Activated CD8-positive, alpha-beta memory T cell treated with anti-CD3 and anti-CD28 coated beads, Interleukin-2, amount 10 ng/mL, durations not matched to agents 7 days and 5 days (primary cell): ENCODE measurements at places on chromosomes 2 and 18. TPM values are rescaled to one million over a fixed set of nuclear protein-coding genes. Genes with fewer than 3 reads are reported as not detected.
A peak's percentile ranks its signal among the peaks of the same experiment; 100 is the strongest.

The SLC4A3 gene
- total RNA-seq, result not detected

The ALPI gene
- total RNA-seq, result not detected

The LONRF2 gene
- 0.15 TPM for total RNA-seq

The GRP gene
- total RNA-seq, result not detected

The SERPINB13 gene
- total RNA-seq, result not detected

The ZRANB3 gene
- total RNA-seq, result 7.6 TPM

The PDCD1 gene
- 2.2 TPM for total RNA-seq

The EGR4 gene
- total RNA-seq, result 0.15 TPM

The RPL37A gene
- 2,001 TPM for total RNA-seq

The TTN gene
- total RNA-seq, result 7.0 TPM

The ITM2C gene
- 115 TPM for total RNA-seq

The TUBB6 gene
- 39.0 TPM for total RNA-seq

The AGAP1 gene
- 0.75 TPM for total RNA-seq

The TUBA4B gene
- not detected for total RNA-seq

The CDH7 gene
- not detected for total RNA-seq

The ARHGAP15 gene
- 152 TPM for total RNA-seq

The KCNS3 gene
- not detected for total RNA-seq

The NEMP2 gene
- 12.9 TPM for total RNA-seq

DNA sequence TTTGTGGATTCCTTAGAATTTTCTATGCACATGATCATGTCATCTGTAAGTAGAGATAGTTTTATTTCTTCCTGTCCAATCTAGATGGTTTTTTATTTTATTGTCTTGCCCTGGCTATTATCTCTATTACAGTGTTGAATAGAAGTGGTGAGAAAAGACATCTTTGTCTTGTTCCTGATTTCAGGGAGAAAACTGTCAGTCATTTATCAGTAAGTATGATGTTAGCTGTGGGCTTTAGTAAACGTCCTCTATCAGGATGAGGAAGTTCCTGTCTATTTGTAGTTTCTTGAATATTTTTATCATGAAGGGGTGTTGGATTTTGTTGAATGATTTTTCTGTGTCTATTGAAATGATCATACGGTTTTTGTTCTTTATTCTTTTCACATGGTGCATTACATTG, 5.3 kb downstream of the PLEKHH2 start:
- no peak for DNase-seq

DNA sequence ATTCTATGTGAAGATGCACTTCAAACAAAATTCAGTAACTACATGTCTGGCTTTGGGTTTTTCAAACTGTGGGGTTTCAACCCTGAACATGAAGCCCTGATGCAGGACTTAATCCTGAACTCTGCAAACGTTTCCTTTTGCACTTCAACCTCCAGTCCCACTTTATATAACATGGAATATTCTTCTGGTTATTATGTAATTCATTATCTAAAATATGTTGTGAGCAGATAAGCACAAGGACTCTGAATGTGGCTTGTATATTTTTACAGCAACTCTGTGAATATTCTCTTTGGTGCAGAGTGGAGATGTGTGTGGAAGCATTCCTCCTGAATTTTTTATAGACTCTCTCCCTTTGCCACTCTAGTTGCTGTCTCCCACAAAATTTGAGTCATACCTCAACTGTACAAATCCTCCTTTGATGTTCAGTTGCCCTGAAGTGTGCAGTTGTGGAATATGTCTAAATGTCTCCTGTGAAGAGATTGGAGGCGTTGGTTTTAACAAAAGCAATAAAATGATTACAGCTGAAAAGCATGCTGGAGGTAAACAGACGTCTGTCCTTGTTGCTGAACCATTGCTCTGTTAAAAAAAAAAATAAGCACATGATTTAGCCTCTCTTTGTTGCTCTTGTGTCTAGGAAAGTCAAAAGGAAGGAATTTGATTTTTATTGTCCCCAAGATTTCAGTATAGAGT, 205.1 kb upstream of the NRP2 start:
- no peak for DNase-seq

- DNase-seq, result no peak
Measured at GRCh38 chr2:161994761-161995520, 79.1 kb downstream of the DPP4 start.

DNA sequence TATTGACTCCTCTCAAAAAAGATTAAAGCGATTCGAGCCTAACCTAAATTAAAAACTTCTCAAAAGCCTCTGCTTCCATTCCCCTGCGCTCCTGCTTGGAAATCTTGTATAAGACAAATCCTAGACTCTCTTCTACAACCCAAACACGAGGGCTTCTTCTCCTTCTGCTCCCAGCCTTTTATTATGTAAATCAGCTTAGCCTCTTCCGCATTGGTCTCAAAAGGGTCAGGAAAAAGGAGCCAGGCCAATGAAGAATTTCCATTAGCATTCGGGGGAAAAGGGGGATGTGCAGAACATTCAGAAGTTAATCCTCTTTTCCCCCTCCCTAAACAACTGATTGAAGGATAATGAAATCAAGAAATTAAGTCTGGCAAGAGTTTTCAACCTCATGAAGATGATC, 107.9 kb downstream of the FAM124B start:
- DNase-seq, result no peak

GRCh38 chr2:63700271-63700670, 111.5 kb downstream of the MDH1 start:
- no peak for DNase-seq

DNA sequence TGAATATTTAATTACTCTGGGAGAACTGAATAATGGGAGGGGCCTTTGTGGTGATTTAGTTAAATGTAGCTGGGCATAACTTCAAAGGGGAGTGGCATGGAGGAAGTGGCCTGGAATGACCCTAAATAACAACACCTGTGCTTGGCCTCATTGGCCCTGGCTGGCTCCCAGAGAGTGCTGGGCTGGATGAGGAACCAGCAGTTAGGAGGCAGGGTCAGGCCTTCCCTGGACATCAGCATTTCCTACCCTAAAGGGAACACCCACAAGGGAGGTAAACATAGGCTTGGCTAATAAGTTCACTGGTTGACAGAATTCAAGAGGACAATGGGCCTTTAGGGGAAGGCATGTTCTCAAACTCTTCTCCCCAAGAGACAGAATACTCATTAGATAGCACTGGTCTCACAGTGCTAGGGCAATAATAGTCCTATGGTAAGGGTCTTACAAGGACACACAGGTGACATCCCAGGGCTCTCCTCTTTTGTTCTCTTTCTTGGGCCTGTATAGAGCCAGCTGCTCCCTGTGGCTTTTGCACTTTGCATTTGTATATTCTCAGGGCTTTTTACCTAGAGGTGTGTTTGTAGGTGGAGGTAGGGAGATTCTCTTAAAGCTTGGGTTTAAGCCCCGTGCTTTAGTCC, 106.8 kb downstream of the ZNF519 start:
- DNase-seq, result no peak

DNA sequence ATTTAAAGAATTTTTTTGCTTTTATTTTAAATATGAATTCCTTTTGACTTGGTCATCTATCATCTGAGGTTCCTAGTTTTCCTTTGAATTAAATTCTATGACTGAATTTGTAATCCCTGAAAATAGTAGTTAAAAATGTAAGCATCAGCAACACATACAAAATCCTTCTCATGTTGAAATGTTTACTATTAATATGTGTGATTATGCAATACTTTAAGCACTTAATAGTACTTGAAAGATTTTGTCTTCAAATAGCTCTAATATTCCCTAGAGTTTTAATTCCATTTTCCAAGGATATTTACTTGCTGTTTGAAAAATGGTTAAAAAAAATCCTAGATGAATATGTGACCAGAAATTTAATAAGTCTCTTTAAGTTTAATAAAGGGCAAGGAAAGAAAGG, 26.6 kb upstream of the SPATS2L start:
- no peak for DNase-seq

DNA sequence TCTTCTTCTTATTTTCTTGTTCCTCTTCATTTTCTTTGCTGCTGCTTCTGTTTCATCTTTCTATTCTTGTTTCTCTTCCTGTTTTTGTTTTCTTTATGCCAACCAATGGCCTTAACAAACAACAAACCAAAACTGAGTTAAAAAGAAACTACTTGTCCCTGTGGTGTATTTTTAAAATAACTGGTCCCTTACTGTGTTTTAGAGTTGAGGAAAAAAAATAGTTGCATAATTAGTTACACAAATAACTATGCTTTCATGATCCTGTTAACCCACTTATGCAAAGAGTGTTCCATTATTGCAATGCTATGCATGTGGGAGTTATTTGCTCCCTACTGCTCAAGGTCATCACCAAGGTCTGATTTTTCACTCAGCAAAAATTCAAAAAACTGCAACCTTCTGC, 39.5 kb upstream of the IMP4 start:
- DNase-seq, result no peak

DNA sequence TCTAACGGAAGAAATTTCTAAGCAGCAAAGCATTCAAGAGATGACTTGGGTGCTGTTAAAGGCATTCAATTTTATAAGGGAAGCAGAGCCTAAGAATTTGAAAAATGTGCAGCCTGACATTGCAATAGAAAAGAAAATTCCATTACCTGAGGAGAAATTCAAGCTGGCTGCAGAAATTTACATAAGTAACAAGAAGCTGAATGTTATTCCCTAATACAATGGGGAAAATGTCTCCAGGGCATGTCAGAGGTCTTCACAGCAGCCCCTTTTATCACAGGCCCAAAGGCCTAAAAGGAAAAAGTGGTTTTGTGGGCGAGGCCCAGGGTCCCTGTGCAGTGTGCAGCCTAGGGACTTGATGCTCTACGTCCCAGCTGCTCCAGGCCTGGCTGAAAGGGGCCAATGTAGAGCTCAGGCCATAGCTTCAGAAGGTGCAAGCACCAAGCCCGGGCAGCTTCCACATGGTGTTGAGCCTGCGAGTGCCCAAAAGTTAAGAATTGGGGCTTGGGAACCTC, 306.7 kb downstream of the RDH14 start:
- no peak for DNase-seq

DNA sequence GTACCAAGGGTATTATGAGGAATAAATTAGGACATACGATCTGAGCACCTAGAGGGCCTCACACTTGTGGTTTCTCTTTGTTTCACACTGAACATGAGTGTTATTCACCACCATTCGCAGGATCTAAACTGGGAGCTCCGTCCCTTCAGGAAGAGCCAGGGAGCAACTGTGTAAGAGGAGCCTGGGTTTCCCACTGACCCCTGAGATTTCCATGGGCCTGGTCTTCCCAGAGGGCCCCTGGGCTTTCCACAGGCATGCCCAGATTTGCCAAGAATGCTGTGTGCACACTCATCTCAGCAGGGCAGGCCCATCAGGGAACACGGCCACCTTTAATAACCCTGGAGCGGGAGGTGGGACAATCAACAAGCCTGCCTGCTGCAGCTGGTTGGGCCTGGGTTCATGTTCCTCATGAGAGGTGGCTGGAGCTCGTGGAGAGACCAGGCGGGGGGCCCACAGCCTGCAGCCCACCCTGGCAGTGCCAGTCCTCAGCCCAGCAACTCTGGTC, 416.8 kb upstream of the MYT1L start:
- no peak for DNase-seq

GRCh38 chr18:3479978-3480509, 30.1 kb downstream of the TGIF1 start:
- DNase-seq, result no peak

- no peak for DNase-seq
Measured at GRCh38 chr2:54052825-54053718, 62.3 kb upstream of the ACYP2 start.

- DNase-seq, result no peak
Measured at GRCh38 chr2:29182920-29183319, 67.7 kb downstream of the CLIP4 start.

- peak; percentile 75 for DNase-seq
Measured at GRCh38 chr2:53913721-53914120, 54.0 kb upstream of the GPR75 start.

GRCh38 chr2:34123996-34124785, 525.1 kb upstream of the FAM98A start:
- no peak for DNase-seq

- no peak for DNase-seq
Measured at GRCh38 chr18:4631239-4631638, 176.1 kb upstream of the DLGAP1 start.

- no peak for DNase-seq
Measured at GRCh38 chr2:58930537-58930936, 689.4 kb upstream of the FANCL start.

GRCh38 chr2:229922449-229923386, at the start of gene FBXO36:
Gene FBXO36 (plus strand): TSS chr2:229922503. CDS start chr2:229922514, 11 bp downstream.
- peak; percentile 93 for DNase-seq

DNA sequence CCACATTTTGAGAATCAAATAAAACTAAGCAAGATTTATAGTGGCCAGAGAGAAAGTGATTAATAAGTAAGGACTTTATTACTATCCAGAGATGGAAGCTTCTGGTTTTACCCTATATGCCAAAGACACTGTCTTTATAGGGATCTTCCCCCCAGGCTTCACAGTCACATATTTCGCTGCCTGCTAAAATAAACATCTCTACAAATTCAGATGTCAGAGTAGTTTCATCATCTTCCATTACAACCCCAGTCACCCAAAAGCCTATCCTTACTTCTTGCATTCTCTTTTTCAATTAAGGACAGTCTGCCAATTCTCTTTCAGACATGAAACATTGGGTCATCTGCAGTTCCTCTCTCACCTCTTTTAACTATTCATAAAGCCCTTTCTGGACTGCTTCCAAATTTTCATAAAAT, 28.3 kb downstream of the CREB1 start:
- DNase-seq, result no peak

GRCh38 chr2:177164584-177165052, 48.0 kb upstream of the HNRNPA3 start:
- DNase-seq, result peak; percentile 86

DNA sequence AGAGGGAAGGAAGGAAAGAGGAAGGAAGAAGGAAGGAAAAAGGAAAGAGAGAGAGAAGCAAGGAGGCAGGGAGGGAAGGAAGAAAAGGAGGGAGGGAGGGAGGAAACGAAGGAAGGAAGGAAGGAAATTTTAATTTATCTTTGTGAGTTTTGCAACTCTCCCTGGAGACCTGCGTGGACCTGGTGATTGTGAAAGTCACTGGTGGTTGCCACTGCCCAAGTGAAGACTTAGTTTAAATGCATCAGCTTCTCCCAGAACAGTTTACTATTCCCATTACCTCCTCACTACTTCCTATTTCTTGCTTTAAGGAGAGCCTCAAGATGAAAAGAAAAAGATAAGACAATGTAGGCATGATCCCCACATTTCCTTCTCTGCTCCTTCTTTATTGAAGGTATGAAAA, 68.8 kb downstream of the ACVR1C start:
- no peak for DNase-seq

GRCh38 chr2:164599954-164600589, 21.2 kb downstream of the GRB14 start:
- DNase-seq, result no peak

DNA sequence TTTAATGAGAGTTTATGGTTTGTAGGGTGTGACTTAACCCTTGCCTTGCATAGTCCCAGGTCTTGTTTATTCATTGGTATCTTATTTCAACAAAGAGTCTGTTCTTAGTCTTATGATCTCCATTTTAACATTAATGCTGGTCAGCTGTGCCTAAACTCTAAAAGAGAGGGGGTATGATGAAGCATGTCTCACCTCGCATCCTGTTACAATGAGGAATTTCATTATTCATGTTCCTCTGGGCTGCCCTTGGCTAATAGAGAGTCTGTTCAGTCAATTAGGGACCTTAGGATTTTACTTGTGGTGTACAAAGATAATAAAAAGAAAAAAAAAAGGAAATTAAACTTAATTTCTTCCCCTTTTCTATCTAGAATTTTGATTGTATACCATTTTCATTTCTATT, 831.9 kb upstream of the CDH2 start:
- DNase-seq, result no peak

- no peak for DNase-seq
Measured at GRCh38 chr2:100238471-100238870, 83.8 kb downstream of the LONRF2 start.
